ENCODE measurements at places on chromosomes 13 and 19.

GRCh38 chr13:111166882-111167675, 52.0 kb downstream of the ARHGEF7 start:
- DNase-seq, result no peak

DNA sequence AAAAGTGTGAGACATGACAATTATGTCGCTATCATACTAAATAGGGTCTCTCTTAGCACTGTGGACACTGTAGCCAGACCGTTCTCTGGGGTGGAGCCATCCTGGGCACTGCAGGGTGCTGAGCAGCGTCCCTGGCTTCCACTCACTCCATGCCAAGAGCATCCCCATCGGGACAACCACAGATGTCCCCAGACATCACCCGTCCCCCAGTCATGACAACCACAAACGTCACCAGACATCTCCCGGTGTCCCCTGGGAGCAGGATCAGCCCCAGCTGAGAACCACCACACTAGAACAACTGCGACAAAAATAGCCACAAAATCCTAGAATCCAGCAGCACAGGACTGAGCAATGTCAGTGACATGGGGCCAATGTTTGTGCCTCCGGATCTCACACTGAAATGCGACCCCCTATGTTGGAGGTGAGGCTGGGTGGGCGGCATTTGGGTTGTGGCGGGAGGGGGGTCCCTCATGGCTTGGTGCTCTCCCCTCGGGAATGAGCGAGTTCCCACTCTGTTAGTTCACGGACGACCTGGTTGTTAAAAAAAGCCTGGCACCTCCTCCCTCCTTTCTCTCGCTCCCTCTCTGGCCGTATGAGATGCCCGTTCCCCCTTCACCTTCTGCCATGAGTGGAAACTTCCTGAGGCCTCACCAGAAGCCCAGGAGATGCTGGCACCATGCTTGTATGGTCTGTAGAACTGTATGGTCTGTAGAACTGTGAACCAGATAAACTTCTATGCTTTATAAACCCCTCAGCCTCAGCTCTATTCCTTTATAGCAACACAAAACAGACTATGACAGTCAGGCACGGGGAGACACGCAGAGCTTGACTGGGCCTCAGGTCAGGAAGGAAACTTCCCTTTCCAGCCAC, 93.9 kb downstream of the GADD45B start:
- no peak for DNase-seq

GRCh38 chr19:2186071-2186846, 22.5 kb downstream of the DOT1L start:
- DNase-seq, result no peak

GRCh38 chr13:28529836-28530235, 34.9 kb upstream of the FLT1 start:
- no peak for DNase-seq

DNA sequence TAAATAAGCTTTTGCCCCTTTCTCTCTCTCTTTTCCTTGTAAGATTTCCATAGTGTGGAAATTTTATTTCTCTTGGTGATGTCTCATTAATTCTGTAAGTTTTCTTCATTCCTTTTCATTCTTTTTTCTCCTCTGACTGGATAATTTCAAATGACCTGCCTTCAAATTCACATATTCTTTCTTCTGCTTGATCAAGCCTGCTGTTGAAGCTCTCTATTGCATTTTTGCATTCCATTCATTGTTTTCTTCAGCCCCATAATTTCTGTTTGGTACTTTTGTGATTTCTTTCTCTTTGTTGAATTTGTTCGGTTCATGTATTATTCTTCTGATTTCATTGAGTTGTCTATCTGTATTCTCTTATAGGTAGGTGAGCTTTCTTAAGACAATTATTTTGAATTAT, 42.2 kb upstream of the ZNF507 start:
- no peak for DNase-seq

- DNase-seq, result no peak
Observed at GRCh38 chr19:56838909-56839651, 1.4 kb downstream of the PEG3 start.
